ENCODE measurements at places on chromosomes 7 and 10.

- DNase-seq: no peak
These were observed 26.7 kb downstream of the ERCC6 start for GRCh38 chr10:49512121-49512809.

GRCh38 chr7:69363136-69363535 is 235.1 kb upstream of the AUTS2 start:
- DNase-seq: no peak

DNA sequence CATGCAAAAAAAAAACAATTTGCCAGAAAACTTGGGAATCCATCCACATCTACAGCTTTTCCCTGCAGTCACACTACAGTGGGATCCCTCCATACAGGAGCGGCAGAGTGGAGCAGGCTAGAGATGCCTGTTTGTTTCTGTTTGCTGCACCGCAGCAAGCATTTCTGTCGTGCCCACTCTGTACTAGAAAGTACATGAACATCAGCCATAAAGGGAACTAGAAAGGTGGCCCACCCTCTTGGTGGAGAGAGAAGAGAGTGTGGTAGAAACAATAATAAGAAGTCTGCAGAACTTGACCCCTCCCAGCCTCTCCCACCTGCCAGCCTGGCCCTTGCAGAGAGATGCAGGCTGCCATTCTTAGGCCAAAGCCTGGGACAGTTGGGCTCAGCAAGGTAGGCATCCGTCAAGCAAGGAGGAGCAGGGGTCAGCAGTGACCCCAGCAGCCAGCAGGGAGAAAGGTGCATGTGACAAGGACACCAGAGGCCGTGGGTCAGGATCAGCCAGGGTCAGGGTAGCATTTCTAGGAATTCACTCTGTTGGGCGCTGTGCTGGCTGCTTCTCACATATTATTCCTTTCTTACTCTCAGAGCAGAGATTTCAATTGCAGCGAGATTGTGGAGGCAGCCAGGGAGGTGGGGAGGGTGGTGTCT is 171.8 kb downstream of the EGFR start:
- DNase-seq: no peak

DNA sequence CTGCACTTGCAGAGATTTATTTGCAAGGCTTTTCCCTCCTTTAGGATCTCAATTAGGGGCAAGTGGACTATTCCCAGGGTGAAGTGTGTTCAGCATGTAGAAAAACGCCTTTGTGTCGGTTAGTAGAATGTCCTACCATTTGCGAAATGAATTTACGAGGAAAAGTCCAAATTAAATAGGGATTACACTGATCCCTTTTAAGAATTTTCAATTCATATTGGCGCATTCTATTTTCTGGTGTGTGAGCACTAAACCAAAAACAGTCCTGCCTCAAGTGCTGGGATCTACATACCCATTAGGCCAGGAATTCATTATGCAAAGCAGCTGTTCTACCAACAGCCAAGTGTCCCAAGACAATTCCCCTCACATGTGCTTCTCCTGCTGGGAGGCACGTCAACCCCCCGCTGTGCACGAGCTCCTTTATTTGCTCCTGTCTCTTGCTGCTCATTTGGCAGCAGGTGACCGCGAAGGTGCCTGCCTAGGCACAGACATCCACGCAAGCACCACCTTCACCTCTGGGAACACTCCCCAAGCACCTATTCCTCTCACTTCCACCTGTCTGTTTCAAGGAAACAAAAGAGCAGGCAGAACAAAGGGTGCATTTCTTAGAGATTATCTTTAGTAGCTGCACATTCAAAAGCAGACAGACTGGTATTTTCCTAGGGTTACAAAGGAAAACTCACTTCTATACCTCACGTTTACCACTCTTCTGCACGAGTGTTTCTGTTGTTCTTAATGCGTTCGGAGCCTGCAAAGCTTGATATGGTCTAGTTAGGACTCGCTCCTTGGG is 134.6 kb upstream of the FGFR2 start:
- no peak for DNase-seq

DNA sequence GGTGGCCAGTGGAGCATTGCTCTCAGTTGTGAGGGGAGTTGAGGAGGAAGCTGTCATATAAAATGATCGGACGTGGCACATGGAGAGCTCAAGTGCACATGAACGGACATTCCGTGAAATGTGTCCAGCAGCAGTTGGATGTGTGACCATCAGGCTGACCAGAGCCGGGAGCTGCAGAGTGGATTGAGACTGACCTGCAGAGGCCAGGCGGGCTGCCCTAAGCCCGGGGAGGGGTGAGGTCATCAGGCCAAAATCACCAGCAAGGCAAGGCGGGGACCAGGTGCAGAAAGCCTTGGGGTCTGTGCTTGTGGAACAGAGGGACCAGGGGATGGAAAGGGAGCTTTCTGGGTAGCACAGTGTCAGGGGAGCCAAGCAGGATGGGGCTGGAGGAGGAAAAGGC is 279.5 kb downstream of the CELF2 start:
- DNase-seq: no peak

GRCh38 chr10:96427291-96427690 is 68.5 kb upstream of the OPALIN start:
- no peak for DNase-seq

DNA sequence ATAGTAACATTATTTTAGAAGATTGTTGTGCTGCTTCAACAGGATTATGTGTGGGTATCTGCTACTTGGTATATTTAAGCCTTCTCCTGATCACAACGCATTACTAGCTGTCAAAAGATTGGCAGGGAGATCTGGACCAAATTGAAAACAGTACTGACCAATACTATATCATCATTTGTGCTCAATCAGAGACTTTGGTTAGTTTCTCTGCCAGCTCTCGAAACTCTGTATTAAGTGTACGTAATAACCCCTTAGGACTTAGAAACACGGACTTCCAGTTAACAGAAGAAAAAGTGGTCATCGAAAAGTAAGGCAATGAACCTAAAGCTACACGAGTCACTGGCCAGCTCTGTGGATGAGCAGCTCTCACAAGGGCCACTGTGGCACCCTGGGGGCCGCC is 146.0 kb downstream of the EVX1 start:
- no peak for DNase-seq

GRCh38 chr10:93503075-93503474 is 6.7 kb downstream of the CEP55 start:
- DNase-seq: no peak

DNA sequence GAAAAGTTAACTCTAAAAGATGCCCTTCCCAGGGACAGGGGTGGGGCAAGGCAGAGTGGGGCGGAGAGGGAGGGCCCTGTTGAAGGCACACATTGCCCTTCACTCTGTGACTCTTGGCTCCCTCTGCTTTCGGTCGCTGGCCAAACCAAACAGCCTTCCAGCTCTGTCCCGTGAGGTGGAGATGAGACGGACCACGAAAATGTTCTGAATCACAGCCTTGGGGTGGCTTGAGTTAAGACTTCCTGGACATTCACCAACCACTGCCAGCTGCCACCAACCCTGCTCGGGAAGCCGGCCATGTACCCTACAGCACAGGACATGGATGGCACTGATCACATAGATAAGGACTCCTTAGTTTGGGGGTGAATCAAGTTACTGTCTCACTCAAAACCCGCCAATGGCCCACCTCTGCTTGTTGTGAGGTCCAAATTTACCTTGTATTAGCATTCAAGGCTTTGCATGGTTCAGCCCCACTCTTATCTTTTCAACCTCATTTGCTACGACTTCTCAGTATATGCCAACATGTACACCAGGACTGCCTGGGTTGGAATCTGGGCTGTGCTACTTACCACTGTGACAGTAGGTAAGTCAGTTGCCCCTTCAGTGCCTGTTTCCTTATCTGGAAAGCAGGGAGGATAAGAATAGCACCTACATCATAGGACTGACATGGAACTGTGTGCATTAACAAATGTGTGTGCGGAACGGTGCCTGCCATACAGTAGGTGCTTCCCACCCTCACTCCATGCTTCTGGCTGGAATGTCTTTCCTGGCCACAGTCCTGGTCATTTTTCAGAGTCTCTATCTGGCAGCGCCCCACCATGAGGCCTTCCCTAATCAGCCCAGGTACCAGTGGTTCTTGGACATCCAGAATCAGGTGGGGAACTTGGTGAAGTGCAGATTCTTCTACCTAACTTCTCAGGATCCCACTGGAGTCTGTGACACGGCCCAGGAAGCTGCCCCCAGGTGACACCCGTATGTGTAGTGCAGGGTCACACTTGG is 28.0 kb downstream of the ITPRIP start:
- no peak for DNase-seq

DNA sequence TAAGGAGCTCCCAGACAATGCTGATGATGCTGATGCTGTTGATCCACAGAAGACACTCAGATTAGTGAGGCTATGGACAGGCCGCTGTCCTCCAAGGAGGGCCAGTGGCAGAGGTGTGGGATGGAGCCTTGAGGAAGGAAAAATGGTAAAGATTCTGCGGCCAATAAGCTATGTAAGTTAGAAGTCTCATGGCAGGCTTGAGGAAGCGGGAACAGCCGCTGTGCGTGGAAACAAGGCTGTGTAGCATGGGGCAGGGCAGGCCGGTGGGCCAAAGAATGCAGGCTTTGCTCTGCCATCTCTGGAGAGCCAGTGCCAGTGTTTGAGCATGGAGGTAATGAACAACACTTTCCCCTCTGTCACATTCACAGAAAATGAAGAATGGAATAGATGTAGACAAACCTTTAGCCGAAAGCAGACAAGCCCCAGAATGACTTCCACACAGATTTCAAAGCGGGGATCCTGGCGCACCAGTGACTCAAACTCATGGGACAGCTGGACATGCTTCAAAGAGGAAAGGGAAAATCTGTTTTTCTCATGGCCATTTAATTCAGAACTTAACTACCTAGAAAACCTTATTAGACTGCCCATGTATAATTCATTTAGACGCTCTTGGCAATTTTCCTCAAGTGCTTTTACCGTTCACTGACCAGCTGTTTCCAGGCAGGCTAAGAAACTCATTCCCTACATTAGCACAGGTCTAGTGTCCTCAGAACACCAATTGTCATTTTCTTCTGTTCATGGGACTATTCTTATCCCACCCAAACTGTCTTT is 16.9 kb upstream of the FIGNL1 start:
- no peak for DNase-seq

DNA sequence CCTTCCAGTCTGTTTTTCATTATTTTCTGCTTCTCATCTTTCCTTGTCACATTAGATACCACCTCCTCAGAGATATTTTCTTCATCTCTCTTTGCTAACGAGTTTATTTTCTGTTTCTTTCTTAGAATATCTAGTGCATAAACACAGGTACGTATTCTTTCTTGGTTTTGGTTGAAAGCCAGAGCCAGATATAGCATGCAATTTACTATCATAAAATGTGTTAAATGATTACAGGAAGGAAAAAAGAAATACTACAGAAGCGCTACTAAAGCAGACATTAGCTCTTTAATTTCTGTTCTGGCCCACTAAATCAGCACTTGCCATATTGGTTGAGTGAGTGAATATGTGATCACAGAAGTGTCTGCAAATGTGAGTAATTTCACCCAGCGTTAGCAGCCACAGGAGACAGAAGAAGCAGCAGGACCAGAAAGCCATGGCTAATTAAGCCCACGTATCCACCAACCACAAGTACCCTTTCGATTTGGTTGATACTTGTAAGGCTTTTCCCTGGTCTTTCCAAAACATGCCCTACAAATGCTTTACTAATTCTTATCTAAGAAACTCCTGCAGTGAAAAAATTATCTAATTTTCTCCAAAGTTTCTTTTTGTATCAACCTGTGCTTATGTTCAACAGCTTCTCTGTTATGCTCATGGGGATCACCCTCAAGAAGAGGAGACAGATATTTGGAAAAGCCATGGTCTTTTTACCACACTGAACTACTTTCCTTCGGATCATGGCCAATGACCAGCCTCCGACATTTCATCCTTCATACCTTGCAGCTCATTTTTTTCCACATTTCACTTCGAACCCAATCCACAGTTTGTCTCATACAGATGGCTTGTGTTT is 23.1 kb upstream of the MACC1 start:
- no peak for DNase-seq

GRCh38 chr7:112789453-112789816 is 758 bp downstream of the TMEM168 start:
- DNase-seq: no peak

DNA sequence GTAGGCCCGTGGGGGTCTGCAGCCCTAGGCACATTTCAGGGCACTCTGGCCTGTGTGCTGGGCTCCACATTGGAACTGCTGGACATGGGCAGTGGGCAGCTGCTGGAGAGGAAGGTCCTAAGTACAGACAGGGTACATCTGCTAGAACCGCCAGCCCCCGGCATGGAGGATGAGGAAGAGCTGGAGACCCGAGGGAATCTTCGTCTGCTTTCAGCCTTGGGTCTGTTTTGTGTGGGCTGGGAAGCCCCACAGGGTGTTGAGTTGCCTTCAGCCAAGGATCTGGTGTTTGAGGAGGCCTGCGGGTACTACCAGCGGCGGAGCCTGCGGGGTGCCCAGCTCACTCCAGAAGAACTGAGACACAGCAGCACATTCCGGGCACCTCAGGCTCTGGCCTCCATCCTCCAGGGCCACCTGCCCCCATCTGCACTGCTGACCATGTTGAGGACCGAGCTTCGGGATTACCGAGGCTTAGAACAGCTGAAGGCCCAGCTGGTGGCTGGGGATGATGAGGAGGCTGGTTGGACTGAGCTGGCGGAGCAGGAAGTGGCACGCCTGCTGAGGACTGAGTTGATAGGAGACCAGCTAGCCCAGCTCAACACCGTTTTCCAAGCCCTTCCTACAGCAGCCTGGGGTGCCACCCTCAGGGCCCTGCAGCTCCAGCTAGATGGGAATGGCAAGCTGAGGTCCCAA is 1.4 kb downstream of the HPS6 start:
- DNase-seq: no peak

- DNase-seq: no peak
These were observed 1030.0 kb downstream of the GRM8 start for GRCh38 chr7:126222782-126223181.

- no peak for DNase-seq
These were observed 464.8 kb downstream of the SEMA3D start for GRCh38 chr7:84722086-84722485.

DNA sequence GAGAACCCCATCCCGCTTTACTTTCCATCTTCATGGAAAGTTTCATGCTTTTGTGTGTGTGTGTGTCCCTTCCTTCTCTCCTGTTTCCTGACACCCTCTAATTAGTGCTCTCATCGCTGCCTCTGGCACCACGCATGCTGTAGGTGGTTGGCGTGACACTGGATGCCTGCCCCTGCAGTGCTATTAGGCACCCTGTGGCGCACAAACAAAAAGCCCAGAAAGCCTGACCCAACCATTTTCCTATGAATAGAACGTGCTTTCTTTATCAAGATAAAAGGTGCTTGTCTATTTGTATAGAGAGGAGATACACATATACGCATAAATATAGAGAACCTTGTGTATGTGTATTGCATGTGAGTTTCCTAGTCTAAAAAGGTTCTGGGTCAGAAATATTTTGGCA is 120.8 kb upstream of the CDCA7L start:
- no peak for DNase-seq

- no peak for DNase-seq
These were observed 5.9 kb downstream of the NACAD start for GRCh38 chr7:45082831-45083331.

- DNase-seq: no peak
These were observed 291.0 kb upstream of the KMT2E start for GRCh38 chr7:104723001-104723400.

- DNase-seq: no peak
These were observed 5.5 kb upstream of the ELOVL3 start for GRCh38 chr10:102220612-102221011.

- no peak for DNase-seq
These were observed 178.8 kb downstream of the ARL4A start for GRCh38 chr7:12866207-12866606.

GRCh38 chr10:108775911-108776475 is 1147.3 kb downstream of the XPNPEP1 start:
- no peak for DNase-seq

GRCh38 chr7:65387891-65388290 is 14.2 kb downstream of the ZNF92 start:
- DNase-seq: no peak

GRCh38 chr7:80018941-80019808 is 115.5 kb upstream of the GNAI1 start:
- no peak for DNase-seq

GRCh38 chr7:17492437-17492836 is 194.0 kb downstream of the AHR start:
- no peak for DNase-seq

All from activated T-helper 1 cell treated with anti-CD3 and anti-CD28 coated beads, Interleukin-2, amount 50 U/mL, for 16 hours (primary cell).